Stimulated activated CD4-positive, alpha-beta T cell treated with anti-CD3 and anti-CD28 coated beads, Interleukin-2, amount 100 ng/mL, for 24 hours (primary cell): ENCODE measurements at places on chromosomes 2 and 18.

GRCh38 chr2:40103590-40103989 lies 324.5 kb upstream of the THUMPD2 start:
- no peak for DNase-seq

- DNase-seq: peak; percentile 63
These were observed 519 bp downstream of the TEX261 start for GRCh38 chr2:70994009-70994698.

DNA sequence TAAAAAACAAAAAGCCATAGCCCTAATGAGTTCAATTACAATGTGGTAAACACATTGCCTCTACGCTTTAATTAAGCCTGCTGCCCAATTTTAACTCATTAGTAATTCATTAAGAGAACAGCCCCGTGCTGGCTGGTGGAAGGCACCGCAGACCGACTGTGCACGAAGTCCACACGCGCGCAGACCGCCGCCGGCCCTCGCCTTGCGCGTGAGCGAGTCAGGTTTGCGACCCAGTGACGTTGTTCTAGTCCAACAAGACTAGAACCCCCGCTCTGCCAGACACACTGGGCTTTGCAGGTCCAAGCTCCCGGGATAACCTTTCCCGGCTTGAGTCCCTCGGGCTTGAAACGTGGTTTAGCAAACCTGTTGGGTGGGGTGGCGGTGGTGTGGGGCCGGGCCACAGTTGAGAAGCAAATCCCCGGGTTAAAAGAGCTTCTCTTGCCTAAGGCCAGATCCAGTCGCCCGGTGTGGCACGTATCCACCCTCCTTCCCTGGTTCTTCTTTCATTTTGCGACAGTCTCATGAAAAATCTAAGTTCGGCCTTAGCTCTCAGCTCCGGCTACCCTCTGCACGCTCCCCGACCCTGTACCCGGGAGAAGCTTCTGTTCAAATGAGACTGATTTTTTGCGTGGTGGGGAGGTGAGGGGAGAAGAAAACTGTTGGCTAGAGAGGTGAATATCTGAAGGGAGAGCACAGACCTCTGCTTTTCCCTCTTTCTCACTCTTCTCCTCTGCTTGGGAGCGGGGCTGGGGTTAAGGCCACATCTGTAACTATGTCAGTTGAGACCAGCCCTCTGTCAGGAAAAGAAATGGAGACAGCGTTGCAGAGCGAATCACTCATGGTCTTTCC lies 11.1 kb upstream of the SKOR2 start:
- no peak for DNase-seq

- DNase-seq: no peak
These were observed 22.0 kb upstream of the STPG4 start for GRCh38 chr2:47177043-47177565.

- no peak for DNase-seq
These were observed 43.9 kb upstream of the DNAH7 start for GRCh38 chr2:196112418-196113034.

- DNase-seq: peak; percentile 61
These were observed at the start of gene HSBP1L1 for GRCh38 chr18:79964330-79965118. Gene HSBP1L1, plus strand, starts transcription at chr18:79964643. Its CDS starts 93 bp downstream, at chr18:79964736.
